MM.1S (cell line): ENCODE measurements at places on chromosomes 5 and 9.

- no peaks in the 10 kb centered on the region for H3K27me3 ChIP-seq
- H3K4me3 ChIP-seq: no peak overlapping the region
- no peak for DNase-seq
- peaks cover 5% of the 10 kb centered on the region; the same call in 1 of the 2 replicates for H3K36me3 ChIP-seq
Measured at GRCh38 chr5:55370291-55370925, 62.6 kb downstream of the MTREX start.

DNA sequence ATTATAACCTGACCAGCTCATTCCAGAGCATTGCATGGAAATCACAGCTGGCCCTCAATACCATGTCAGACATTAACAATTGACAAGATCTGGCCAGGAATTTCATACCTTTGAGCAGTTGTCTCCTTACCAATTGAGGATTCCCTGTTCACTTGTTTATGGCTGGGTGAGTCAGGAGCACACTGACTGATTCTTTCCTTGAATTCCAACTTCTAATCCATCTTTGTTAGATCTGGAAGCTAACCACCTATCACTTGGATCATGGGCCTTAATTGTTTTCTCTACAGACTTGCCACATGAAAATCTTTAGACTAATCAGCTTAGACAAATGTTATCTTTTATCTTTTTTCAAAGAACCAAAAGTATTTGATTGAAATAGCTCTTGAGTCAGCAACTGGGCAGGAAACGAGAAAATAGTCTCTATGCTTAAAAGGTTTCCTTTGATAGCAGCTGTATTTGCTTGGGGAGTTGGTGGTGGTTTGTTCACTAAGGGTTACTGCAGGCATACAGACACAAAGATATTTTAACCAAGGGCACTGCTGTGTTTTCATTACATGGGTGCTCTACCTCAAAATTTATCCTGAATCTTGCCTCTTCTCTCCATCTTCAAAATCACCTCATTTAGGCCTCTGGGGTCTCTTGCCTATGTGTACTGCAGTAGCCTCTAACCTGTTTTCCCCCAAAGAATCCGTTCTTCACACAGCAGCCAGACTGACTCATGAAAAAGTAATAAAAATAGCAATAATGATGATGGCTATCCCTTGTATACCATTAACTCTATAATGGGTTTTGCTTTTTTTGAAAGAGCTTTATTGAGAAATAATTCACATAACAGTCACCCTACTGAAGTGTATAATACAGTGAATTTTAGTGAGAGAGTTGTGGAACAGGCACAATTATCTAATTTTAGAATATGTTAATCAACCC, 197.0 kb upstream of the NMUR2 start:
- H3K4me3 ChIP-seq: peak overlapping the region; percentile 8; the same call in 1 of the 2 replicates
- peak overlapping the region; percentile 74 for H3K27ac ChIP-seq
- no peaks in the 10 kb centered on the region for H3K36me3 ChIP-seq
- H3K4me1 ChIP-seq: peaks cover 34% of the 10 kb centered on the region
- H3K27me3 ChIP-seq: no peaks in the 10 kb centered on the region

DNA sequence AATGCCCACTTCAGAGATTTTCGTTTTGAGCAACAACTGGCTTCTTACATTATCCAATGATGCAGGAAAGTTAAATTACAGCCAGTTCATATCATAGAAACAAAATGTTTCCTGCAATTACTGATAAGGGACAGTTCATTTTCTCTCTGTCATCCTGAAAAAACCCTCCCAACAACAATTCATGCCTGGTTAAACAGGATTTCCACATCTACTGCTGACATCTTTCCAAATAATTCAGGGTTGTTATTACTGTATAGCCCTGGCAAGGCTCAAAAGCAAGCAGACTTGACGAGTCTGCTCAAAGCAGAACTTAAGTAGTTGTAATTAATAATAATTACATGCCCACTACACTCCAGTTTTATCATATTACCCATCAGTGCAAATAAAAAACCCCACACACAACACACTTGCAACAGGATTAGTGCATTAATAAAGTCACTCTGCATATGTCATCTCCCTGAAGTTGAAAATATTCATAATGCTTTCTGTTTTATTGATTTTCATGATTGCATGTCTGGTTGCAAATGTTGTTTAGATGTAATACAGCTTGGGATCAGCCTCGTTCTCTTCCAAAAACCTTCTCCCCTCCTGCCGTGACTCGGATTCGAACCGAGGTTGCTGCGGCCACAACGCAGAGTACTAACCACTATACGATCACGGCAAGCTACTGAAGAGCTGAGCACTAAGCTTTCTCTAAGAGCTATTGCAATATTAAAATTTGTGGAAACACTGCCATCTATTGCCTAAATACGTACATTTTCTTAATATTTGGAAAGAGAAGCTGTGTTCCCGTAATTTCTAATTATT, 119.6 kb upstream of the NFIB start:
- no peak for DNase-seq
- no peak overlapping the region for H3K27ac ChIP-seq
- H3K4me3 ChIP-seq: no peak overlapping the region
- H3K4me1 ChIP-seq: no peaks in the 10 kb centered on the region
- H3K36me3 ChIP-seq: no peaks in the 10 kb centered on the region

DNA sequence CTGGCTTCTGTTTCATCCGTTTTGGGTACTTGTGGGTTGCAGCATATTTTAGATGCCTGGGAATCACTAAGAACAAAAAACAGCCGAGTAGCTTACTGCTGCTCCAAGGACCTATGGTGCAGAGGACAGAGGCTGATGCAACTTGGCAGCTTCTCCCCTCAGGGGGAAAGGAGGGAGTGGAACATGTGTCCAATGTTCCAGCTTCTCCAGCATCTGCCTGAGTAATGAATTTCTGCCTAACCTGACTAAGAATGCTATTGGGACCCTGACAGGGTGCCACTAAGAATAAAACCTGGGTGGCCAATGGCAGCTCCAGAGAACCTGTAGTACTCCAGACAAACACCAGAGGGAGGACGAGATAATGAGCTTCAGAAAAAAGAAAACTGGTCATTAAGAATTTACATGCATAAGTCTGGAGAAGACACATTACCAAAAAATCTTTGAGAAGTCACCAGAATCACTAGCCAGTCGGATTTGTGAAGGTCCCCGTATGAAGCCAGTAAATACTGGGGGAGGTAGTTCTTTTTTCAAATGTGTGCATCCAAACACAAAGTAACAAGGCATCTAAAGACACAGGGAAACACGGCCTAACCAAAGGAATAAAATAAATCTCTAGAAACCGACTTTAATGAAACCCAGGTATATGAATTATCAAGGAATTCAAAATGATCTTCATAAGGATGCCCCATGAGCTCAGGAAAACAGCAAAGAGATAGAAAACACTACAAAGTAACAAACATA, 293.5 kb downstream of the HINT1 start:
- no peaks in the 10 kb centered on the region for H3K36me3 ChIP-seq
- H3K4me3 ChIP-seq: no peak overlapping the region
- no peak overlapping the region for H3K27ac ChIP-seq
- H3K27me3 ChIP-seq: no peaks in the 10 kb centered on the region
- H3K4me1 ChIP-seq: no peaks in the 10 kb centered on the region
- DNase-seq: peak; percentile 41

GRCh38 chr5:73966451-73966850, 340.5 kb downstream of the ARHGEF28 start:
- no peaks in the 10 kb centered on the region for H3K4me1 ChIP-seq
- no peaks in the 10 kb centered on the region for H3K36me3 ChIP-seq
- H3K27me3 ChIP-seq: no peaks in the 10 kb centered on the region
- no peak for DNase-seq

GRCh38 chr9:92658611-92659010, 11.3 kb downstream of the IPPK start:
- H3K27me3 ChIP-seq: no peaks in the 10 kb centered on the region
- no peak overlapping the region for H3K4me3 ChIP-seq
- no peaks in the 10 kb centered on the region for H3K4me1 ChIP-seq
- DNase-seq: no peak
- no peak overlapping the region for H3K27ac ChIP-seq

DNA sequence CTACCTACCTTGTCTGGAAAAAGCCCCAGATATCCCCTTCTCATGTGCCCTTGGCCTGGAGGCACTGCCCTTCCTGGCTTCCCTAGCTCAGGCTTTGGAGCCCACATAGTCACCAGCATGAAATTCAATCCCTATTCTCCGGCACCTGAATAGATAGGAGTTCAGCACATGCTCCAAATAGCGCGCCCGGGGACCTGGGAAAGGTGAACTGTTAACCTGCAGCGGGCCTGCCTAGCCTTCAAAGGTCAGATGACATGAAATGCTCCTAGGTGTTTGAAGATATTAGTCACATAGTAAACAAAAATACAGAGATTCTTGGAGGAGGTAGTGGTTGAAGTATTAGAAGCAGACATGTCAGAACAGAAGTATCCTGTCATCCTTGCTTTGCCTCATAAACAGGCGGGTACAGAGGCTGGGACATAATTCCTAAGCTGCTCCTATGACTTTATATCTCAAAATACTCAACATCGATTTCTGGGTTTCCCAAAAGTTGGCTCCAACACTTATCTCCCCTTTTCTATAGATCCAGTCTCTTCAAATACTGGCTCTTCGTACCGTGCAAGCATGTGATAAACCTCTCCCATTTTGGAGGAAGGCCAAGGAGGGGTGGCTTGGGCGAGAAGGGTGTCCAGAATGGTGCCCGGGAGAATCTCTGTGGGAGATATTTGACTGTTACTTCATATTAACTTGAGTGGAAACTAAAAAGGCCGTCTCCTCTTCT, 88.0 kb upstream of the ANKH start:
- no peaks in the 10 kb centered on the region for H3K36me3 ChIP-seq
- no peak overlapping the region for H3K4me3 ChIP-seq
- H3K27ac ChIP-seq: no peak overlapping the region
- no peaks in the 10 kb centered on the region for H3K4me1 ChIP-seq
- no peak for DNase-seq

GRCh38 chr5:165400086-165400485, 1894.7 kb downstream of the MAT2B start:
- H3K27me3 ChIP-seq: no peaks in the 10 kb centered on the region
- H3K4me1 ChIP-seq: peaks cover 4% of the 10 kb centered on the region; the same call in 1 of the 2 replicates

GRCh38 chr5:157050050-157050449, 8.9 kb downstream of the HAVCR1 start:
- H3K27me3 ChIP-seq: no peaks in the 10 kb centered on the region
- H3K27ac ChIP-seq: no peak overlapping the region
- no peaks in the 10 kb centered on the region for H3K36me3 ChIP-seq
- DNase-seq: no peak
- no peak overlapping the region for H3K4me3 ChIP-seq
- no peaks in the 10 kb centered on the region for H3K4me1 ChIP-seq

- no peaks in the 10 kb centered on the region for H3K36me3 ChIP-seq
- H3K4me3 ChIP-seq: no peak overlapping the region
- DNase-seq: no peak
Measured at GRCh38 chr5:80926536-80926935, 33.6 kb upstream of the RASGRF2 start.

GRCh38 chr5:112062181-112062580, 305.2 kb upstream of the NREP start:
- no peak overlapping the region for H3K27ac ChIP-seq
- no peak for DNase-seq
- no peaks in the 10 kb centered on the region for H3K27me3 ChIP-seq
- no peaks in the 10 kb centered on the region for H3K4me1 ChIP-seq
- no peaks in the 10 kb centered on the region for H3K36me3 ChIP-seq

DNA sequence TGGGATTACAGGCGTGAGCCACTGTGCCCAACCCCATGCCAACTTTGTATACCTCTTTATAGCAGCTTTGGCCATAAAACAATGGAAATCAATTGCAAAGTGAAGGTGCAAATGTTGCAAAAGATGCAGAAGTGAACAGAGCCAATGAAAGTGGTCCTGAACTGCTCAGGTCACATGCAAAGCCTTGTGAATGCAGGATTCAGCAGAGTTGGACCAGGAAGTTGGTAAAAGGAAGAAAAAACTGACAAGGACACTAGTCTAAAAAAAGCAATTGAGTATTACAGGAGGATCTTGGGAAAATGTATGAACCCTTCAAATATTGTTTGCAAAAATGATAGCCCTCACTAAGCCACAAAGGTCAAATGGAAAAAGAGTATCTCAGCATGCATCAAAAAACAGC, 4.5 kb upstream of the MAP3K1 start:
- H3K36me3 ChIP-seq: no peaks in the 10 kb centered on the region
- H3K4me1 ChIP-seq: peaks cover 7% of the 10 kb centered on the region; the same call in 1 of the 2 replicates
- no peaks in the 10 kb centered on the region for H3K27me3 ChIP-seq
- H3K4me3 ChIP-seq: no peak overlapping the region
- no peak overlapping the region for H3K27ac ChIP-seq
- no peak for DNase-seq

GRCh38 chr5:59003641-59004040, 420.8 kb downstream of the RAB3C start:
- H3K27ac ChIP-seq: no peak overlapping the region
- no peak overlapping the region for H3K4me3 ChIP-seq
- no peaks in the 10 kb centered on the region for H3K36me3 ChIP-seq
- H3K27me3 ChIP-seq: no peaks in the 10 kb centered on the region

GRCh38 chr9:27676827-27677226, 103.5 kb upstream of the C9orf72 start:
- no peaks in the 10 kb centered on the region for H3K27me3 ChIP-seq
- H3K27ac ChIP-seq: no peak overlapping the region
- H3K4me3 ChIP-seq: no peak overlapping the region
- no peaks in the 10 kb centered on the region for H3K36me3 ChIP-seq
- DNase-seq: no peak

DNA sequence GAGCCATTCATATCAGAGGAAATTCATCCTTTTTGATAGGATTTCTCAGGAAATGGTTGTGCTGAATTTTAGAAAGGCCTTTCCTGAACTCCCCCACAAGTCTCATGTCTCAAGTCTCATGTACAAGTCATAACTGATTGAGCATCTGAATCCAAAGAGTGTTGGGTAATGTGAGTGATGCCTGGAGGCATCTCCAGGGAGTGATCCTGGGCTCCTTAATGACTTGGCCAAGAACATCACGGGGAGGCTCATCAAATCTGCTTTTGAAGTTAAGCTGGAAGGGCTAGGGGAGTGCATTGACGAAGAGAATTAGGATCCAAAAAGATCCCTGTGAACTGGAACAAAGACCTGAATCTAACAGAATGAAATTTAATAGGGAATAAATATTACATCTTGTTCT, 79.2 kb downstream of the MAST4 start:
- H3K27me3 ChIP-seq: no peaks in the 10 kb centered on the region
- no peak overlapping the region for H3K4me3 ChIP-seq
- DNase-seq: no peak
- 0 out of 2 replicates have a peak, but pooled peaks cover under 1% of the 10 kb centered on the region for H3K4me1 ChIP-seq
- no peak overlapping the region for H3K27ac ChIP-seq

- no peaks in the 10 kb centered on the region for H3K36me3 ChIP-seq
- no peaks in the 10 kb centered on the region for H3K4me1 ChIP-seq
- H3K27me3 ChIP-seq: no peaks in the 10 kb centered on the region
- H3K4me3 ChIP-seq: no peak overlapping the region
- no peak for DNase-seq
Measured at GRCh38 chr9:20671635-20672034, 12.4 kb upstream of the FOCAD start.

GRCh38 chr9:13567833-13568232, 288.3 kb upstream of the MPDZ start:
- no peak overlapping the region for H3K27ac ChIP-seq
- no peak overlapping the region for H3K4me3 ChIP-seq
- no peaks in the 10 kb centered on the region for H3K4me1 ChIP-seq
- H3K27me3 ChIP-seq: no peaks in the 10 kb centered on the region
